ENCODE measurements at places on chromosomes 16 and 17.

DNA sequence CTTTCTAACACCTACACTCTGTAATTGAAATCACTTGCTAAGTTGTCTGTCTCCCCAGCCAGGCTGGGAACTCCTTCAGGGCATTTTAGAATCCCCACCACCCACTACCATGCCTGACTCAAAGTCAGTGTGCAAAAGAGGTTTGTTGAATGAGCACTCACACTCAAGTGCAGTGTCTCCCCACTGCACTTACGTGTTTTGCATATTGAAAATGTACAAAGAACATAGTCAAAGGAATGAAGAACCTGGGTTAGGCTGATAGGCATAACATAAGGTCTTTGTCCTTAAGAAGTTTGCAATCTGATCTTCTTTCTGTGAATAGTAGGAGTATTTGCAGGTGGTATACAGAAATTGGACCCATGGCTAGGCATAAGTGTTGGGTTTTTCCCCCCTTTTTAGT, 33.8 kb upstream of the DDX52 start:
- no peaks in the 10 kb centered on the region for H3K36me3 ChIP-seq
- no peak overlapping the region for H3K27ac ChIP-seq
- H3K4me3 ChIP-seq, result no peak overlapping the region
- H3K27me3 ChIP-seq, result no peaks in the 10 kb centered on the region

- H3K27me3 ChIP-seq, result no peaks in the 10 kb centered on the region
- no peak for DNase-seq
- no peaks in the 10 kb centered on the region for H3K36me3 ChIP-seq
Measured at GRCh38 chr16:68289621-68290329, 21.0 kb downstream of the SLC7A6OS start.

DNA sequence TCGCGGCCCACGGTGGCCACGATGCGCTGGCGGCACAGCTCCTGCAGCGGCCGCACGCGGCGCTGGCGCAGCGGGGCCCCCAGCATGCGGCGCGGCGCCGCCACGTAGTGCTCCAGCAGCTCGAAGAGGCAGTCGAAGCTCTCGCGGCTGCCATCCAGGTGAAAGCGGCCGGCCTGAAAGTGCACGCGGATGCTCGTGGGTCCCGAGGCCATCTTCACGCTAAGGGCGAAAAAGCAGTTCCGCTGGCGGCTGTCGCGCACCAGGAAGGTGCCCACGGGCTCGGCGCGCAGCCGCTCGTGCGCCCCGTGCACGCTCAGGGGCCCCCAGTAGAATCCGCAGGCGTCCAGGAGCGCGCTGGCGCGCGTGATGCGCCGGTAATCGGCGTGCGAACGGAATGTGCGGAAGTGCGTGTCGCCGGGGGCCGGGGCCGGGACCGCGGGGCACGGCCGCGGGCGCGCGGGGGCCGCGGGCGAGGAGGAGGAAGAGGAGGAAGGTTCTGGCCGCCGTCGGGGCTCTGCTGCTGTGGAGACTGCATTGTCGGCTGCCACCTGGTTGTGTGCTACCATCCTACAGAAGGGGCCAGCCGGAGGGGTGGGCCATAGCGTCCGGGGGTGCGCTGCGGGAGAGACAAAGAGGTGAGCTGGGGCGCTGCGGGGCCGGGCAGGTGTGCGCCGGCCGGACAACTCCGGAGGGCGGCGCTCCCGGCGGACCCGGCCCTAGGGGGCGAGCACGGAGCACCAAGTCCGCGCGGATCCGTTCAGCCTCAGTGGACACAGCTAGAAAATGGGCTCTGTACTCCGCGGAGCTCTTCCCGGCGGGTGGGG, 879 bp downstream of the SOCS1 start:
- H3K4me3 ChIP-seq, result peak overlapping the region; percentile 21
- H3K27ac ChIP-seq, result peak overlapping the region; percentile 97
- peak; percentile 33 for DNase-seq

DNA sequence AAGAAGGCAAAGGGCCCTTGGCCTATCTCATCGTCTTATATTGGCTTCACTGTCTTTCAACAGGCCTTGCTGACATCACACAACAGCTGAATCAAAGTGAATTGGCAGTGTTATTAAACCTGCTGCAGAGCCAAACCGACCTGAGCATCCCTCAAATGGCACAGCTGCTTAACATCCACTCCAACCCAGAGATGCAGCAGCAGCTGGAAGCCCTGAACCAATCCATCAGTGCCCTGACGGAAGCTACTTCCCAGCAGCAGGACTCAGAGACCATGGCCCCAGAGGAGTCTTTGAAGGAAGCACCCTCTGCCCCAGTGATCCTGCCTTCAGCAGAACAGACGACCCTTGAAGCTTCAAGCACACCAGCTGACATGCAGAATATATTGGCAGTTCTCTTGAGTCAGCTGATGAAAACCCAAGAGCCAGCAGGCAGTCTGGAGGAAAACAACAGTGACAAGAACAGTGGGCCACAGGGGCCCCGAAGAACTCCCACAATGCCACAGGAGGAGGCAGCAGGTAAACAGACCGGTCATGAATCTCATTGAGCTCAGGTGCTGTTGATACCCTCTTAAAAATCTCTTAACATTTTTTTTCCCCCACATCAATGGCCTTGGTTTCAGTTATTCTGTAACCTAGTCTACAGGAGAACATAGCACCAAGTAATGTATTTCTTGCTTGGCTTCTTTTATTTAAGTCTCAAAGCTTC, 64.7 kb downstream of the CDK12 start:
- no peak overlapping the region for H3K27ac ChIP-seq
- H3K36me3 ChIP-seq, result peaks cover 48% of the 10 kb centered on the region
- no peak for DNase-seq

- no peak overlapping the region for H3K27ac ChIP-seq
- peaks cover 23% of the 10 kb centered on the region for H3K36me3 ChIP-seq
- no peak for DNase-seq
- H3K4me3 ChIP-seq, result no peak overlapping the region
Measured at GRCh38 chr17:64502809-64503208, 3.3 kb downstream of the DDX5 start.

DNA sequence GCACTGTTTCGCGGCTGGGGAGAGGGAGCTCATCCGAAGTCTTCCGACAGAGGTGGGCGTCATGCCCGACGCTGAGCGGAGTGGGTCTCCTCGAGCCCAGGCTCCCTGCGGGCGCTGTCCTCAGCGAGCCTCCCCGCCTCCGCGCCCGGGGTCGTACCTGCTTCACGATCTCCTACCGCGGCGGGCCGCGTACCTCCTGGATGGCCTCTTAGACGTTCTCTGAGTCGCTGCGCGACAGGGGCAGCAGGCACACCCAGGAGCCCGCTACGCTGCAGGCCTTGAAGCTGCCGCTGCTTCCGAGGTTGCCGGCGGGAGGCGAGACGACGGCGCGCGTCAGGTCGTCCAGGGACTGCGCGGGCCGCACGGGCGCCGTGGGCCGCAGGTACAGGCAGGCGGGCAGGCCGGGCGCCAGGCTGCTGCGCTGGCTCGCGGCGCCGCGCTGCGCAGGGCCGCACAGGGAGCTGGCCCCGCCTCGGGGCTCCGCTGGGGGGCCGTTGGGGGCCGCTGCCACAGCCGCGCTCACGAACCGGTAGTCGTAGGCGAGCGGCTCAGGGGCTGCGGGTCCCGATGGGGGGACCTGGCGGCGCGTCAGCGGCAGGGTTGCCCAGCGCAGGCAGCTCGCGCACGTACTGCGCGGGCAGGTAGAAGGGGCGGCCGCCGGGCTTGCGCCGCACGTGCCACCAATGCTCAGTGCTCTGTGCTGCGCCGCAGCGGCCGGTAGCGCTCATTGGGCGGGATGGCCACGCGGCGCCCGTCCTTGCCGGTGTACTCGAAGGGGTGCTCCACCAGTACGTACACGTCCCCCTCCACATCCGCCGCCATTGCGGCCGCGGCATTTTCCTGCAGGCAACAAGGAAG, 116.4 kb upstream of the SMURF2 start:
- peak; percentile 56 for DNase-seq
- H3K4me1 ChIP-seq, result peaks cover 63% of the 10 kb centered on the region
- no peaks in the 10 kb centered on the region for H3K27me3 ChIP-seq
- peak overlapping the region; percentile 30 for H3K27ac ChIP-seq

GRCh38 chr16:71230122-71230845, at the start of gene HYDIN:
Gene HYDIN, minus strand, starts transcription at chr16:71230722. Its CDS starts 43,827 bp downstream, at chr16:71186895.
- no peaks in the 10 kb centered on the region for H3K27me3 ChIP-seq
- no peak within 1 kb of the TSS for H3K27ac ChIP-seq
- no peaks in the 10 kb centered on the region for H3K36me3 ChIP-seq
- no peaks in the 10 kb centered on the region for H3K4me1 ChIP-seq
- DNase-seq, result peak; percentile 90

DNA sequence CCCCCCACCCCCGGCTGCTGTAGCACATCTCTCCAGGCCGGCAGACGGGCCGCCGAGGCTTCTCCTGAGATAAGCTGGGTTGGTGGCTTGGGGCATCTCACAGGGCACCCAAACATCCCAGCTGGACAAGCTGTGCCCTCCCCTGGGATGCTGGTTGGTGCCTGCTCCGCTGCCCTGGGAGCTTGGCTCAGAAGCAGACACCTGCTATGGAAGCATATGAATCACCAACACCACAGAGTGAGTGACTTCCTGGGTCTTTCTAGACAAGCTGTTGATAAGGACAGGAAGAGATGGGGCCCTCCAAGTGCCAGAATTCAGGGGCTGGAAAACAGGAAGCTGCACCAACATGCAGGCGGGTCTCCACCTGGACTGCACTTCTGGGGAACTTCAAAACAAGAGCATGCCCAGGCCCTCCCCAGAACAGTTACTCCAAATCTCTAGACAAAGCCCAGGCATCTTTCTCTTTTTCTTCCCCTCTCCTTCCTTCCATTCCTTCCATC, 13.7 kb downstream of the C16orf95 start:
- no peak overlapping the region for H3K27ac ChIP-seq
- H3K4me1 ChIP-seq, result no peaks in the 10 kb centered on the region
- H3K4me3 ChIP-seq, result no peak overlapping the region
- H3K27me3 ChIP-seq, result no peaks in the 10 kb centered on the region

- H3K36me3 ChIP-seq, result no peaks in the 10 kb centered on the region
- no peak overlapping the region for H3K27ac ChIP-seq
- H3K27me3 ChIP-seq, result no peaks in the 10 kb centered on the region
- H3K4me1 ChIP-seq, result peaks cover 24% of the 10 kb centered on the region
Measured at GRCh38 chr17:32010114-32010513, 2.9 kb downstream of the LRRC37B start.

GRCh38 chr16:70594569-70594968, 51.8 kb upstream of the IL34 start:
- peaks cover 32% of the 10 kb centered on the region for H3K4me1 ChIP-seq
- peak overlapping the region; percentile 31 for H3K27ac ChIP-seq
- no peaks in the 10 kb centered on the region for H3K27me3 ChIP-seq
- H3K36me3 ChIP-seq, result no peaks in the 10 kb centered on the region

GRCh38 chr16:27179500-27180072, 23.7 kb upstream of the KDM8 start:
- peak; percentile 93 for DNase-seq
- peaks cover 9% of the 10 kb centered on the region for H3K4me1 ChIP-seq
- H3K27ac ChIP-seq, result no peak overlapping the region

DNA sequence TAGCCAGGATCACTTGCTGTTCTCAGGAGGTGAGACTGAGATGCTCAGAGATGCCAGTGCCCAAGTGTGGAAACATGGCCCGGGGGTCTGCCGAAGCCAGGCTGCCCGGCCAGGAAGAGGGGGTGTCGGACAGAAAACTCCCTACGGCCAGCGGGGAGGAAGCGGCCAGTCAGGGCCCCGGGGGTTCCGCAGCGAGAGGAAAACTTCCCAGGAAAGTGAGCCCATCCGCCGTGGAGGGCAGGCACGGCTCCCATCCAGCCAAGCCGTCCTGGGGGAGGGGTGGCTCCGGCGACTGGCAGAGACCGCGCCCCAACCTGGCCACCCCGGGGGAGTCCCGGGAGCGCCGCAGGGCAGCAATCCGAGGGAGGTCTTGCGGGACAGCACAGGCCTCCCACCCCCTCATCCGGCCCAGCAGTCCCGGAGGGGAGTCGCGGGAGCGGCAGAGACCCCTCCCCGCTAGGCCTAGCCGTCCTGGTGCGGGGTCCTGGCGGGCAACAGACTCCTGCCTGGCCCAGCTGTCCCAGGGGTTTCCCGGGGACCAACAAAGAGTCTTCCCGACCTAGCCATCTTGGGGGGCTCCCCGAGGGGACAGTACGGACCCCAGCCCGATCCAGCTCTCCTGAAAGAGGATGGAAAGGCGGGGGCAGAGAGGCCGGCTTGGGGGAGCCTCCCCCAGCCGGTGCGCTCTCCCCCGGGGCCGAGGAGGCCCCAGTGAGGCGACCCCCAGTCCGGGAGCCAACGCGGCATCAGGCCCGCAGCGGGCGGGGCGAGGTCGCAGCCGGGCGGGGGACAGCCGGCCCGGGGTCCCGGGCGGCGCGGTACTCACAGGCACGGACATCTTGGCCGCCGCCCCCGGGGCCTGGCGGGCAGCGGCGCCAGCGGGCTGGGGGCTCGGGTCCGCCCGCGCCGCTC, 13.8 kb upstream of the BCAR1 start:
- peak overlapping the region; percentile 64 for H3K4me3 ChIP-seq
- peak; percentile 55 for DNase-seq
- H3K27me3 ChIP-seq, result no peaks in the 10 kb centered on the region
- H3K36me3 ChIP-seq, result no peaks in the 10 kb centered on the region
- peaks cover 67% of the 10 kb centered on the region for H3K4me1 ChIP-seq

- no peaks in the 10 kb centered on the region for H3K36me3 ChIP-seq
- no peak overlapping the region for H3K4me3 ChIP-seq
- DNase-seq, result no peak
- no peak overlapping the region for H3K27ac ChIP-seq
- H3K4me1 ChIP-seq, result no peaks in the 10 kb centered on the region
Measured at GRCh38 chr17:31294820-31295488, 2.1 kb downstream of the OMG start.
